ENCODE measurements at places on chromosomes 2 and 18.
A peak's percentile ranks its signal among the peaks of the same experiment; 100 is the strongest.

GRCh38 chr2:126650994-126651393, 5.0 kb upstream of the GYPC start:
- DNase-seq, result no peak

DNA sequence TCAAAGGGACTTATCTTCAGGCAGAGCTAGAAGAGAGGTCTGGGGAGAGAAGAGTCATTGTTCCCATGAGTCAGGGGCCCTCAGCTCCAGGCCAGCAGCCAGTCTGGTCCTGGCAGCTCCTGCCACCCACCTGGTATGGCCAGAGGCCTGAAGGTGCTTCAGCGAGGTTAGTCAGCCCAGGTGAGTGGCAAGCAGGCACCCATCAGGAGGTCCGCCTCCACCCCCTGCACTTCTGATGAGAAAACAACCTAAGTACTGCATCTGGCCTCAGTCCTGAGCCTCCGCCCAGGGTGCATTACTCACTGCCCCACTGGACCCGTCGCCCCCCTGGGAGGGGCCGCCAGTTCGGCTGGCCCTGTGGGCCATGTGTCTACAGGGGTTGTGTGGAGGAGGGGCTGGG, 130.2 kb downstream of the INHBB start:
- DNase-seq, result no peak

DNA sequence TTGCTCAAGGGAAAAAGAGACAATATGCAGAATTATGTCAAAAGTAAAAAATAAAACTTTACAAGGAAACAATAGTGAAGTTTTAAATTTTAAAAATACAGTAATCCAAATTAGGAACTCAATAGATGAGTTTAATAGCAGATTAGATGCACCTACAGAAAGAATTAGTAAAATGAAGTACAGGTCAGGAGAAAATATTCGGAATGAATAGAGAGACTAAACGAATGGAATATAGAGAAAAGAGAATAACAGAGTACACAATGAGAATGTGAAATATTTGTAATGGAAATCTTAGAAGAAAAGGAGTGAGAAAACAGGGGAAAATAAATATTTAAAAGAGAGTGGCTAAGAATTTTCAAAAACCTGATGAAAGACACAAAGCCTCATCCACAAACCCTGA, 275.7 kb upstream of the MMADHC start:
- no peak for DNase-seq

- DNase-seq, result no peak
These were observed 386.6 kb downstream of the NRXN1 start for GRCh38 chr2:50645346-50645745.

- DNase-seq, result peak; percentile 81
These were observed 253.2 kb downstream of the TTC32 start for GRCh38 chr2:19648583-19648982.

DNA sequence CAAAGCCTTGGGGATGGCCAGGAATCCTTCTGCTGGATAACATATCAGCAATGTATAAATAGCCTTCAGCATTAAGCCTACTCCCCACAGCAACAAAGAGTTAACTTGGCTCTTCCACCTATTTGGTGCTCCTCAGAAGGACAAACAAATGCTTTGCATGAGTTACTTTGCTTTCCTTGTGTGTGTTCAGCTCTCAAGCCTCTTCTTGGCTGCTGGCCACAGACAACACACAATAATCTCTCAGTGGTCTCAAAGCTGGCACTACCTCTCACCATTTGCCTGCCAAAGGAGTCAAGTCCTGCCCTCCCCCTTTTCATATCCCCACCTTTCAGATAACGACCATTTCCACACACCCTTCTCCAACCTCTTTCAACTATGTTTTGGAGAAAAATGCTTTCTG, 17.5 kb downstream of the FTCDNL1 start:
- peak; percentile 3 for DNase-seq

DNA sequence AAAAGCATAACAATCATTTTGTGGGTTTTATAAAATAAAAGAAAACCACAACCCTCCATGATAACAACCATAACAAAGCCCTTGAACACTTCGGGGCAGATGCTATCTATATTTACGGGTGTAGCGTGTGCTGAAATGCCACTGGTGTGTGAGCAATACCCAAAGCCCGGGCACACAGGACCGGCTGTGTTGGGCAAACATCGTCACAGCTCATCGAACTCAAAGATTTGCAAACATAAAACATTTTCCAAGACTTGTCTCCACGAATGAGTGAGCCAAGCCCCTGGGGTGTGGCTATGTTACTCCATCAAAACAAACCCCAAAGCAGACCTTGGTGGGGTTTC, 290.2 kb downstream of the LPIN1 start:
- no peak for DNase-seq

DNA sequence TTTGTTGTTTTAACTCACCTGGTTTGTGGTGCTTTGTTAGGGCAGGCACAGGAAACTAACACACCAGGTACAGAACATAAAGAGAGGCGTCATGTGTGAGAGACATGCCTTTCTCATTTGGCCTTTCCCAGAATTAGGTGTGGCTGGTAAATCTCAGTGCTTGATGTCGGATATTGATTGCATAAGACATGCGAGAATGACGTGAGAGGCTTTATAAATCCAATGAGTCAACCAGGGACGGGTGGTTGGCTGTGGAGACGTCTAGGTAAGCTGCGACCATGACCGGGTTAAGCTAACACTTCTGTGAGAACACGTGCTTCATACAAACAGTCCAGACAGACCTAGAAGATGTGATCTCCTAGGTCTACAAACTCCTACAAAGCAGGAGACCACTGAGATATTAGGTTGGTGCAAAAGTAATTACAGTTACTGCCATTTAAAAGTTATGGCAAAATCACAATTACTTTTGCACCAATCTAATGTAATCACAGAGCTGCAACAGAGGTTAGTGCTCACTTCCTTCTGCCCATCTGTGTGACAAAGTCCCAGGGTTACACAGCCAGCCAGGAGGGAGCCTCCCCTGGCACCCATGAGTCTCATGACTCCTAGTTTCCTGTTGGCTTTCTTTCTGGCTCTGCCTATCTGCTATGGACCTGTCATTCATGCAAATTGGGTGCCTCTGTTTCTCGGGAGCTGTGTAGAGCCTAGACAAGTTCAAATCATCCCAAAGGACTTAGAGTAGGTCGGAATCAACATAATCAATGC, 98.9 kb upstream of the ATP8B1 start:
- peak; percentile 58 for DNase-seq

DNA sequence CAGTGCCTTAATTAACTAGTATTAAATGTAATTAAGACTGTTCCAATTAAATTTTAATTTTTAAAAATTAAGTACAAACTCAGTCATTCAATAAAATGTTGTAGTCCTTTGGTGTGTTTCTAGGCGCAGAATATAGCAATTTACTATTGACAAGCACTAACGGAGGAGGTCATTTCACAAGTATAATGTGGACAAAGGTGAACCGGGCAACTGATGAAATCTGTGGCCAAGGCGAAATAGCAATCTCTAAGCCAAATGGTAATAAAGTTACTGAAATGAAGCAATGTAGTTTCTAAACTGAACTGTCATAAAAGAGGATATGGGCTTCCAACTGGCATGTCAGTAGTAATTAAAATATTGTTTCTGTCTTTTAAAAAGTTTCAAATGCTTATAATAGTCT, 27.5 kb downstream of the FIGN start:
- no peak for DNase-seq

DNA sequence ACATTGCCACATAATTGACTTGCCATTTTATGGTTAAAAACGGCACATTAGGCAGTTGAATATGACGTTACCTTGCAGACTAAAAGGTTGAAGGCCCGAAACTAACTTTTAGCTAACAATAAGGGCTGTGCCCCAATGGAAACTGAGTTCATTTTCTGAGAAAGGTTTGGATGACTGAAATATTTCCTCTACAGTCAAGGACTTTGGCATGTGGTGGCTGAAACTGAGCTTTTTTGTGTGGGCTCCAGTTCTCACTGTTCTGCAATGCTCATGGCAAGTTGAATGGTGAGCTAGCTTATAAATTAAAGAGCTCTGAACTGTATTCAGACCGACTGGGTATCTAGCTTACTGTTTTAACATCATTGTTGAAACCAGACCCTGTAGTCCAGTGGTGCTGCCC, 23.8 kb upstream of the TXNDC2 start:
- no peak for DNase-seq

DNA sequence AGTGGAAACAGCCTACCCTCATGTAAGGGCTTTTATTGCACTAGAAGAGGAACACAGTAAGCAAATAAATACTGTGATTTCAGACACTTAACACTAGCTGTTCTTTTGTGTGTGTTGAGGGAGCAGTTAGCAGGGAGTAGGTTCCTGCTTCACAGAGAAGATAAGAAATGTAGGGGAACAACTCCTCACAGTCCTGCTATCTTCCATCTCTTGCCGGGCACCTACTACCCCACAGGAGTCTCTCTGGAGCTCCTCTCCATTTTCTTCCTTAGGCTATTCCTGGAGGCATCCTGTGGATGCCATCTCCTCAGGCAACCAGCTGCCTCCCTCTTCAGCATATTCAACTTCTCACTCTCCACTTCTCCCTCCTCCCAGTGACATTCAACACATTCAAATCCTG, 145.0 kb downstream of the SRBD1 start:
- no peak for DNase-seq
